ENCODE measurements at places on chromosomes 5 and 9.
A peak's percentile ranks its signal among the peaks of the same experiment; 100 is the strongest.

- DNase-seq: no peak
Measured at GRCh38 chr5:180333661-180334060, 19.5 kb downstream of the GFPT2 start.

- DNase-seq: no peak
Measured at GRCh38 chr5:143583409-143583808, 179.9 kb upstream of the NR3C1 start.

DNA sequence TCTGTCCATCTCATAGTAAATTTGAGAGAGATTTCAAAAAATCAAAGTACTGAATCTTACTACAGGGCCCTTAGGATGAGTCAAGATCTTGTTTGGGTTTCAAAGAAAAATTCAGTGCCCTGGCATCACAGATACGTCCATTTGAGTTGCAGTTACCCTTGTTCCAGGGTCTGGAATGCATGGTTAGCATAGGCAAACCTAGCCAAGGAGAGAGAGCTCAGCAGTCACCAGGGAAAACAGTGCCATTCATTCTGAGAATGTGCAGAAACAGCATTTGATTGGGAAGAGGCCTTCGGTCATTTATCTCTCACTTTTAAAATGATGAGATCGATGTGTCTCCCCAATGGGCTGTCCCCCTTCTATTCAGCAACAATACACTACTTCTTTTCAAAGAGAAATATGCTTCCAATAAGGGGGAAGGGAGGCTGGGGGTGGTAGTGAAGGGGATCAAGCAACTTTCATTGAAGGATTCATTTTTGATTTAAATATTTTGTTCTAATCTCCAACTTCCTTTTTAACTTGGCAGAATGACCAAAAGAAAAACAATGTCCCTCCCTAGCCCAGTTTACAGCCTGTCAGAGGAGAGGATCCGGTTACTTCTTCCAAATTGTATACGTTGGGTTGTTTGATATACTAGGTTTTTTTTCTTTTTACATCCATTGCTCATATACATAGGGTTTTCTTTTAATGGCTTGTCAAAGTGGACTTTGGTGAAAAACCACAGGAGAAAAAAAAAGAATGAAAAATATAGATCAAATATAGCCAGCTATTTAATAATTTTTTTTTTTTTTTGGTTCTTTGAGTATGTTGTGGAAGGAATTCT lies 491.1 kb downstream of the CCDC171 start:
- DNase-seq: no peak

DNA sequence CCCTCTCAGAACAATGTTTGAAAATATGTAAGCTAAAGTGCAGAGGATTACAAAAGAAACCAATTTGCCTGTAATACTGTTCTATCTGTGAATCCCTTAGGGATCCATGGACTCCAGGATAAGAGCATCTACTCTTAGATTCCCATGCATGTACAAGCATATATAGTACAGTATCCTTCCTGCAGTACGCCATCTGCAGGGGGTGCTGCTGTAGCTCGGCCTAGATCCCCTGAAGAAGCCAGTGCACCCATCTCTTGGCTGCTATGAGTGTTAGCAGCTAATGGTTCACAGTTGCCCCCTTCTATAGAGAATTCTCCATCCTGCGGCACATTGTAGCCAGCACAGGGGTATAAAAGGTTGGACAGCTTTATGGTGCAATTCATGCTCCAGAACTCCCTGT lies 61.8 kb upstream of the SLC30A5 start:
- no peak for DNase-seq

GRCh38 chr5:92977846-92978540 lies 603.0 kb downstream of the NR2F1-AS1 start:
- no peak for DNase-seq

DNA sequence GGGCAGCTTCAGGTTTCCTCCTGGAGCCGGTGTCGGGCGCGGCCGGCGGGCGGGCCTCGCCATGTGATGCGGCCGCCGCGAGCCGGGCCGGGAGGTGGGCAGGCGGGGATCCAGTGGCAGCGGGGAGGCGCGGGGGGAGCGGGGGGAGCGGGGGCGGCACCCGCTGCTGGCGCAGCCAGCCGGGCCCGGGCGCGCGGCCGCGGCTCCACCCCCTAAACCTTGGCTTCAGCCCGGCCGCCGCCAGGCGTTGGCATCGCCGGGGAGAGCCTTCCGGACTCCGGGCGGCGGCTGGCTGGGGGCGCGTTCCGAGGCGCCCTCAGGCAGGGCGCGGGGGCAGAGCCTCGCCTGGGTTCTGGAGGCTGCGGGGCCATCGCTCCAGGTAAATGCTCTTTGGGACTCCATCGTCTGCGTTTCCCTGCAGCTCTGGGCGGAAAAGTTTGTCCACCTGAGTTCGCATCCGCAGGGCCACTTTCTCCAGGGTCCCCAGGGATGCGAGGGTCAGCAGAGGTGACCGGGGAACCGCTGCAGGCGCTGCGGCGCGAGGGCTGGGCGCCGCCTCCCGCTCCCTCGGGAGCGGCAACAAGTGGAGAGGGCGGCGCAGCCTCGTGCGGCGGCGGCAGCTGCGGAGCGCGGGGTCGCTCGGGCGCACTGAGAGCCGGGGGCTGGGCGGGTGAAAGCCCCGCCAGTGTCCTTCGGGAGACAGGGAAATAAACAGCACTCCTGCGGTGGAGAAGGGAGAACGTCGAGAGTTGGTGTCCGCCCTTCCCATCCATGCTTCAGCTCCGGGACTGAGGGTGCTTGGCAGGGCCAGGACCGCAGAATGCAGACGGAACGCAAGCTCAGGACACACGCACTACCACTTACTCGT lies at the start of gene ARHGEF28:
TSS of gene ARHGEF28 (plus strand) at position 253 of the 868 bp plus-strand sequence. CDS start 58,656 bp downstream, outside the sequence.
- DNase-seq: peak; percentile 50

GRCh38 chr5:150544611-150545219 lies 36.8 kb downstream of the NDST1 start:
- peak; percentile 80 for DNase-seq

DNA sequence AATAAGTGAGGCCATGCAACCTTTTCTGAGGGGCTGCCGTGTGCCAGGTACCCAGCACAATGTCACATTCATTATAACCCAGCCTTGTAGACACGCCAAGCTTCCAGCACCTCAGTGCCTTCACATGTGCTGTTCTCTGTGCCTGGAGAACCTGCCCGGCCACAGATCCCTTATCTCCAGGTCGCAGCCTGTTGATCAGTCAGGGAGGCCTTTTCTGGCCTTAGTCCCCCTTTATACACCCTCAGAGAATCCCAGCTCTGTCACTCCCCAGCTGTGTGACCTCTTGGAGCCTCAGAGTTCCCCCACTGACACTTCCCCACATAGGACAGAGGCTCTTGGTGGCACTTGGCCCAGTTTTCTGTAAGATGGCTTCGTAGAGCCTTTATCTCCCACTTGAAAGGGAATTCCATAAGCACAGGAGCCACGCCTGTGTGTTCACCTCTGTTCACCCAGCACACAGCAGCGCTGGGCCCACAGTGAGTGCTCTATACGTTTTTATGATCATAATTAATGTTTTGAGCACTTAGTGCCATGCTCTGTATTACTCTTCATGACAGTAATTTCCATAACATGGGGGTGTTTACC lies 38.7 kb downstream of the NEURL1B start:
- no peak for DNase-seq

Data from heart right ventricle (tissue), 16 donors.